Fibroblast of skin of back (primary cell): ENCODE measurements at places on chromosomes 6 and 20.
A peak's percentile ranks its signal among the peaks of the same experiment; 100 is the strongest.

DNA sequence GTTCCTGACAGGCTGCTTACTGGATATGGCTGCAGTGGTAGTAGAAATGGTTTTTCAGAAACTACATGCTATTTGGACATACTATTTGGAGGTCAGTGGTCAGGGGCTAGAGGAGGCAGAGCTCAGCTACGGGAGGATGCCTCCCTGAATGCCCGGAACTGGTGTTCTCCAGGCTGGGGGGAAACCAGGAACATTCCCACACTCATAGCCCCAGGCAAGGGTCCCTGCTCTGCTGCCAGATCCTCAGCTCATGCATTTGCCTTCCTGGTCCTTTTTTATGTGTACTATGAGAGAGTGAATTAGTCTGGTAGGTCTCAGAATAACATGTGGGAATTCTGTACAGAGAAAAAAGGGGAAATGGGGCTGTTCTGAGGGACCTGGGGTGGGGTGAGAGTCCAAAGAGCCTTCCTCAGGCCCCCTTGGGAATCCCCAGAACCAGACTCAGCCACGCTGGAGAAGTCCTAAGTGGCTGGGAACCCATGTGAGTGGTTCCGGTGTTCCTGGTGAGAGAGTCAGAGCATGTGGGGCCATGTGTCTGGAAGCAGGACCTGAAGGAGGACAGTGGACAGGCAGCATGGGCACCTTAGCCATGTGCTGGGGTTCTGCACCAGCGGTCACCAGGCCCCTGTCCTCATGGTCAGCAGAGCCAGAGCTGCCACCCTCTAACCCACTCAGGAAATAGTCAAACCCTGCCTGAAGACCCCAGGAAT lies 58.0 kb upstream of the MYL9 start:
- DNase-seq, result no peak

- DNase-seq, result peak; percentile 22
These were observed 121.7 kb downstream of the TNFRSF21 start for GRCh38 chr6:47187893-47188587.

DNA sequence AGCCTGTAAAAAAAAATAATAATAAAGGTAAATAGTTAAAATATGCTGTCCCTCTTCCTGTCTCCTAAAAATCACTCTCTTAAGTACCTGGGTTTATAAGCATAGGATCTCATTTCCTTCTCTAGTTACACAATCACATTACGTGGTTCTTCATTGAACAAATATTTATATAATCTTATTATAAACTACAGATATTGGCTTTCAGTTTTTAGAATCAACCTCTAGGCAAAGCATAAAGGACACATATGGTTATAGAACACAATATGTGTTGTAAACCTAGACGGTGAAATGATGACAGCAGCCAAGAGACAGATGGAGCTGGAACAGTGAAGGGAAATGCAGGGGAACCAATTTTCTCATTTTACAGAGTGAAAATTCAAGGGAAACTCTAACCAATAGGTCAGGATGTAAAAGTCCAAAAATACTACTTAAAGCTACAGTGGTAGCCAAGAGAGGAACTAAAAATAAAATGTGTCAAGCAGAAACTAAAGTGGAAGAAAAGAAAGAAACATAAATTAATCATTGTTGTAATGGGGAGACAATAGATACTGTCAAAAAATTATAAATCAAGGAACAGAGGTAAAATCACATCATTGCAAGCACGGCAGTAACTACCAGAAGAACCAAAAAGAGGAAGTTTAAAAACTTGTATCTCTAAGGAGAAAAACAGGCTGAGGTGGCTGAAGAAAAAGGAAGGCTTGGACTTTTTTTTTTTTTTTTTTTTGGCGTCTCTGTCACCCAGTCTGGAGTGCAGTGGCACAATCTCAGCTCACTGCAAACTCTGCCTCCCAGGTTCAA lies 82.8 kb upstream of the CDYL start:
- DNase-seq, result no peak

GRCh38 chr6:7264686-7265384 lies 48.2 kb downstream of the SSR1 start:
- DNase-seq, result no peak

GRCh38 chr6:6585003-6585311 lies 3.6 kb upstream of the LY86 start:
- DNase-seq, result no peak

DNA sequence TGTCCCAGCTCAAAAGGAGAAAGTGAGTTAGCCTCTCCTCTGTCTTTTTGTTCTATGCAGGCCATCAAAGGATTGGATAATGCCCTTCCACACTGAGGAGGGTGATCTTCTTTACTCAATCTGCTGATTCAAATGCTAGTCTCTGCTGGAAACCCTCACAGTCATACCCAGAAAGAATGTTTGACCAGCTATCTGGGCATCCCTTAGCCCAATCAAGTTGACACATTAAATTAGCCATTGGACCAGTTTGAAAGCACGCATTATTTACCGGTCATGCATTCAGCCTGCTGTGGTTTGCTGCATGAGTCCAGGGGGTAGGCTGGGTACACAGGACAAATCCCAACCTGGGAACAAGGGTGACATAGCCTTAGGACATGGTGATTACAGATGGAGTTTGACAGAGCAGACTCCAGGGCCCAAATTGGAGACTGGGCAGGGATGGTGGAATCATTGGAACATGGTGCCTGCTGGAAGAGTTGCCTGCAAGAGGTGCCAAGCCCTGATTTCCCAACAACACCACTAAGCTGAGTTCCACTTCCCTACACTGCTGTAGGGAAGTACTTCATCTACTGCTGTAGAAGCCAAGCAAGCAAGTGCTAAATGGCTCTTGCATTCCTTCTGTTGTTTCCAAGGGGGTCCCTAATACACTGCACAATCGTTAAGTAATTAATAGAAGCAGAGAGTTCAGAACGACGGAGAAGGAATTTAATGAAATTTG lies 87.7 kb downstream of the RNF182 start:
- DNase-seq, result no peak

DNA sequence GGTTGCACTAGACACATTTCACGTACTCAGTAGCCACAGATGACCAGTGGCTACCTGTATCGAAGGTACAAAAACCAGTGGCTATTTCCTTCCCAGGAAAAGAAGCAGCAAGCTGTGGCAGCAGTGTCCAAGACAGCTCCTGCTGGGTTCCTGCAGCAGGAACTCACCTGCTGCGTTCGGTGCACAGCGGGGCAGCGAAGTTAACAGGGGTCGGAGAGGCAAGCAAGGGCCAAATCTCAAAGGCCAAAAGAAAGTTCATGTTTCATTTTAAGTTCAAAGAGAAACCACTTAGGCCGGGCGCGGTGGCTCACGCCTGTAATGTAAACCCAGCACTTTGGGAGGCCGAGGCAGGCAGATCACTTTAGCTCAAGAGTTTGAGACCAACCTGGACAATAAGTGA lies 26.9 kb downstream of the ASIP start:
- no peak for DNase-seq

- no peak for DNase-seq
These were observed 38.0 kb downstream of the ITPR3 start for GRCh38 chr6:33658982-33659689.

GRCh38 chr6:148244217-148244935 lies 98.3 kb upstream of the SASH1 start:
- no peak for DNase-seq

GRCh38 chr6:130215526-130215925 lies 7.2 kb downstream of the SAMD3 start:
- no peak for DNase-seq
